Stimulated activated CD8-positive, alpha-beta memory T cell treated with anti-CD3 and anti-CD28 coated beads, Interleukin-2, amount 100 ng/mL, for 48 hours (primary cell): ENCODE measurements at places on chromosomes 5 and 9.

- DNase-seq: no peak
These were observed 349.1 kb upstream of the DAP start for GRCh38 chr5:11110128-11110527.

DNA sequence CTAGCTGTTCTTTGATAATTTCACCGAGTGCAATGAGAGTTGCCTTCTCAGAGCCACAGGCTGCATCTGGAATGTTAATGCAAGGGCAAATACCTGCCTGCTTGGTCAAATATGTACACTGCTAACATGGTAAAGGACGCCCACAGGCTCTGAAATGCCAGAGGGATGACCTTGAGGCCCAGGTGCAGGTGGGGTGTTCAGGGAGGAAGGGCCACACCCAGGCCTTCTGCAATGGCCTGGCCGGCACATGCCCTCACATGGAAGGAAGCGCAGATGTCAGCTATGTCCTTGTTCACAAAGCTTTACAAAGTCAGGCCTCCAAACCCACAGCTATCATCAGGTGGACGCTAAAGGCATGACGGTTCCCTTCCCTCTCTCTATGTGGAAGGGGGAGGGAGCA is 48.6 kb downstream of the HRH2 start:
- no peak for DNase-seq

DNA sequence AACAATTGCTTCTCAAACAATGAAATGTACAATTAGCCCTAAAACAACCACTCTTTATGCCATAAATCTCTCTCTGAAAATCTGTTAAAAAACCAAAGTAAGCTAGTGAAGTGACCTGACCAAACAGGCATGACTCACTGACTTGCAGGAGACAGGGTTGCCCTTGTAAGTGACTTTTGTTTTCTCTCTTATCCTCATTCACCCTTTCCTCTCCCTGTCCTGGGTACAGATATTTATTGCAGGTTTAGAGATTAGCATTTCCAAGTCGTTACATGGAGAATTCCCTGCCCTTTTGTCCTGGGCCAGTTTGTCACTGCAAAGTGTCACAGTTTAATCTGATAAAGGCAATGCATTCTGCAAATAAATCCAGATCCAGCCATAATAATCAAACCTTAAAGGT is 484.2 kb downstream of the IRX1 start:
- DNase-seq: no peak

DNA sequence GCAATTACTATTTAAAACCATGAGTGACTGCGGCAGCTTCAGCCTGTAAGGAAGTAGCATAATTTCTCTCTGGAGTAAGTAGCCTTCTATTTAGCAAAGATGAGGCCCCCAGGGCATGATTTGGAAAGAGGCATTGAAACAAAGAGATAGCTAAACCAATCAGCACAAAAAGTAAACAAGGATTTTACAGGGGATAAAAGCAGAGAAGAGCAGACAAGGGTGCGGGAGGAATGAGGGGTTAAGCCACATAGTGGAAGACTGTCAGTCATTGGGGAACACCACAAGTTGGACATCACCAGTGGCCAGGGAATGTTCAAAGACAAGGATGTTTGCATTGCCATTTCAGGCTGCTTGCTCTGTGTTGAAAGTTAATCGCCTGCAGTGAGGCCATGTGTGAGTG is 24.0 kb upstream of the C5orf63 start:
- DNase-seq: no peak

GRCh38 chr9:81666123-81666522 is 23.2 kb downstream of the TLE1 start:
- no peak for DNase-seq

DNA sequence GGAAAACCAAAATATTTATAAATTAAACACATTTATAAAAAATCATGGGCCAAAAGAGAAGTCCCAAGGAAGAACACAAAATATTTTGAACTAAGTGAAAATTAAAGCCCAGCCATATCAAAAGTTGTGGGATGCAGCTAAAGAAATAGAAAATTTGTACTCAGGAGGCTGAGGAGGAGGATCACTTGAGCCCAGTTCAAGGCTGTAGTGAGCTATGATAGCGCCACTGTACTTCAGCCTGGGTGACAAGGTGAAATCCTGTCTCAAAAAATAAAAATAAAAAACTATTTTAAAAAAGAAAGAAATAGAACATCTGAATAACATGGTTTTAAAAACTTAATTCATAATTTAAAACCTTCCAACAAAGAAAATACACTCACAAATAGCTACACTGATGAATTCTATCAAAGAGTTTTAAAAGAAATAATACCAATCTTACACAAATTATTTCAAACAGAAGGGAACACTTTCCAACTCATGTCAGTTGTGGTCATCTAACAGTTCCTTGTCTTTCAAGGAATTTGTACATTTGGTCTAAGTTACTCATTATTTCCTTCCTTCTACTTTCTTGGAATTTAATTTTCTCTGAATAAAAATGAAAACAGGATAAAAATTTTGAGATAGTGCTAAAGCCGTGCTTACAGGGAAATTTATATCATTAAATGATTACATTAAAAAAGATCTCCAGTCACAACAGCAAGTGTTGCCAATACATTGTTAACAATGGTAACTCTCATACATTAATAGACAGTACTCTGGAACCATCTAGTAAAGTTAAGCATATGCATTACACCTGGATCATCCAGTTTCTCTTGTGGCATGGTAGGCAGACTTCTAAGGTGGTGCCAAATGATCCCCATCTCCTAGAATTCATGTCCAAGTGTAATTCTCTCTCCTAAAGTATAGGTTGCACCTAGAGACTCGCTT is 17.8 kb downstream of the PTBP3 start:
- no peak for DNase-seq

DNA sequence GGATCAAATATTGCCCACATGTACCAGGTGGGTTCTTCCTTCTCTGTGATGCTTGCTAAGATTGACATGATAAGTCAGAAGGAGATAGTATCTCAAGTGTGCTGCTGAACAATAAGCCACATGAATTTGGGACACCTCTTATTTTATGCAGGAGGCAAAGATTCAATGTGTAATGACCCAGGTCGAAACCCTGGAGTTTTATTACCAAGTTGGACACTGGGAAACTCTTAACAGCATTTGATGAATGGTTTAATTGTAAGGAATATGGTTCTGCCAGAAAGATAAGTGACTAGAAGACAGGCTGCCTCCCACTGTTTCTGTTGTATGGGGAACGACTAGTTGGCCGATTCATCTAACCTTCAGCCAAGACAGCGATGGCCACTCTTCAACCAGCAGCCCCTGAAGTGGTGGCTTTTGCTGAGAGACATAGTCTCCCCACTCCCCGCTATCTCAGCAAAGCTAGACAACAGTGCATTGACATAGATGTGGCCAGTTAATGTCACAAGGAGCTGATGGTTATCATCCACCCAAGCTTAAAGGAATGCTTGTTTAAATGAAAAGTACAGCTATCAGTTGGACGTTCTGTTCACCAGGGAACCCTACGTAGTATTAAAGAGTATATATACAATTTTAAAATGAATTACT is 407.7 kb downstream of the KDM4C start:
- DNase-seq: no peak

- no peak for DNase-seq
These were observed 209.4 kb upstream of the TLE4 start for GRCh38 chr9:79362100-79363081.
